Keratinocyte (primary cell): ENCODE measurements at places on chromosomes 4 and X. TPM values are rescaled to one million over a fixed set of nuclear protein-coding genes. Genes with fewer than 3 reads are reported as not detected.

DNA sequence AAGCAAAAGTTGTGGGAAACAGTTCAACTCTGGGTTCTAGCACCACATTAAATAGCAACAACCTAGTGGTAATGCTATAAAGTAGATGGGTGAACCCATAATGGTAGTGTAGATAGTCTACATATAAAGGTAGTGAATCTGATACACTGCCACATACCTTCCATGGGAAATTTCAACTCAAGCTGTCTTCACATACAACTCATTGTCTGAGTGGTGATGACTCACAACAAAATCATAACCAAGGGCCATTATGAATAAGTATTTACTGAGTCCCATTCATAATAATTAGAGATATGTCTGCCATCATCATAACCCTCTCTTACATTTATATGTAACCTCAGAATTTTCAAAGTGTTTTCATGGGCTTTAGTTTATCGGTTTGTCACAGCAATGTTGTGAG, 34.8 kb downstream of the EGF start:
- DNase-seq: peak; percentile 69
- no peaks in the 10 kb centered on the region for H3K36me3 ChIP-seq
- H3K27ac ChIP-seq: peak overlapping the region; percentile 23
- H3K27me3 ChIP-seq: no peaks in the 10 kb centered on the region

TXK gene
- 0.09 to 0.12 TPM in 2 of 3 replicates, not detected in the other for polyA plus RNA-seq

- no peaks in the 10 kb centered on the region for H3K27me3 ChIP-seq
- no peak for DNase-seq
- H3K4me3 ChIP-seq: no peak overlapping the region
These were observed 18.0 kb downstream of the SUV39H1 start for GRCh38 chrX:48714573-48714972.

DNA sequence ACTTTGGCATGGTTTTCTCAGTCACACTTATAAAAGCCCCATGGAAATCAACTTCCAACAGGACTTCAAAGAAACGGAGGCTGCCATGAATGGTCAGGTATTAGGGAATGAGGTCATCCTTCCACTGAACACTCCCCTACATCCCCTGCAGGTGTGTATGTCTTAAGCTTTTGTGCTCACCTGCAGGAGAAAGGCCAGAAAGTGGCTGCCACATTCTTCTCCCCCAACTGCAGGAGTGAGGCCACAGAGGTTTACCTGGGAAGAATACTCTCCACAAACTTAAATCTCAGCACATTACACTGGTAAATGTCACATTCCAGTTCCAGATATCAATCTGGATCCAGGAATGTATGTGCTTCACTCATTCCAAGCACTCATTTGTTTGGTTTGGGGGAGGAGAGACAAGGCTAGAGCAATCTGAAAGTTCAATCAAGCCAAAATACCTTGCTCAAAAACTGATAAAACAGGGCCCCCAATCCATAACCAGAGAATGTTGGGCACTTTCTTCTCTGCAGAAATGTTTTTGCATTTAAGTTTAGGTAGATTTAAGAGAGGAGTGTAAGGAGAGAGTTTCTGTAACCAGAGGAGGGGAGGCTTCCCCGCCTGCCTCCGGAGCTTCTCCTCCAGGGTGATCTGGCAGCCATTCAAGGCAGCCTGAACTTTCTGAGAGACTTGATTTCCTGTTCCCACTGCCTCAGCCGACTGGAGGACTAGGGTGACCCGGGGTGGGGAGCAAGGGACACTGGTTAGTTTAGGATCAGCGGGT, 15.4 kb downstream of the FAM9C start:
- H3K4me3 ChIP-seq: no peak overlapping the region
- no peaks in the 10 kb centered on the region for H3K27me3 ChIP-seq
- DNase-seq: no peak
- peaks cover 17% of the 10 kb centered on the region for H3K4me1 ChIP-seq
- H3K27ac ChIP-seq: peak overlapping the region; percentile 39

ARR3 gene
- polyA plus RNA-seq: not detected in 3 replicates

C4orf51 gene
- not detected in 3 replicates for polyA plus RNA-seq

SPINK2 gene
- polyA plus RNA-seq: 0.10 TPM in 1 of 3 replicates, not detected in the others

FGA gene
- polyA plus RNA-seq: not detected in 3 replicates

RRH gene
- 0.09 to 0.20 TPM (median 0.15 TPM) in 3 replicates for polyA plus RNA-seq

DNA sequence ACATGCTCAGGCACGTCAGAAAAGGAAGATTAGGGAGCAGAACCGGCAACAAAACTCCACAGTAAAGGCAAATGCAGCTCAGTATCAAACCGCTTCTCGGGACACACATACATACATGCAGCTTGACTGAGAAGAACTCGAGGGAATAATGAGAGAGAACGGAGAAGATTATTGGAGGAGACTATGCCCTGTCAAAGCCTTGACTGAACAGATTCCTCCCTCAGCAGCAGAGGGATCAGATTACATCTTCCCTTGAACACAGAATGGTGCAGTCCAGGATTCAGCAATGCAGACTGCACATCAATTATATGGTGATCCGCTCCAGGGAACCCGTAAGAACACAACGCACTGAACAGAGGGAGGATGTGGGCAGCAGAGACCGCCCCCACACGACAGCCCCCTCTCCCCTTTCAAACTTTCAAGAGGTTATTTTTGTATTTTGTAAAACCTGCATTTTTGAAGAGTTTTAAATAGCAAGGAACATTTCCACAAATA, 183.2 kb downstream of the FBXW7 start:
- H3K4me1 ChIP-seq: peaks cover 26% of the 10 kb centered on the region
- peak overlapping the region; percentile 71 for H3K27ac ChIP-seq
- DNase-seq: peak; percentile 49
- H3K27me3 ChIP-seq: no peaks in the 10 kb centered on the region
- peak overlapping the region; percentile 72 for H3K4me3 ChIP-seq

GRCh38 chr4:181509073-181509472, 734.1 kb upstream of the TENM3 start:
- H3K27ac ChIP-seq: no peak overlapping the region
- no peaks in the 10 kb centered on the region for H3K4me1 ChIP-seq
- no peaks in the 10 kb centered on the region for H3K36me3 ChIP-seq
- H3K4me3 ChIP-seq: no peak overlapping the region

MAGEC2 gene
- polyA plus RNA-seq: not detected in 3 replicates

ARX gene
- polyA plus RNA-seq: not detected in 3 replicates

GLOD5 gene
- not detected in 3 replicates for polyA plus RNA-seq

GRCh38 chrX:95893636-95894035, 791.0 kb upstream of the DIAPH2 start:
- no peaks in the 10 kb centered on the region for H3K27me3 ChIP-seq
- H3K4me1 ChIP-seq: no peaks in the 10 kb centered on the region
- no peak overlapping the region for H3K4me3 ChIP-seq
- DNase-seq: no peak
- no peak overlapping the region for H3K27ac ChIP-seq
- H3K36me3 ChIP-seq: no peaks in the 10 kb centered on the region

DNA sequence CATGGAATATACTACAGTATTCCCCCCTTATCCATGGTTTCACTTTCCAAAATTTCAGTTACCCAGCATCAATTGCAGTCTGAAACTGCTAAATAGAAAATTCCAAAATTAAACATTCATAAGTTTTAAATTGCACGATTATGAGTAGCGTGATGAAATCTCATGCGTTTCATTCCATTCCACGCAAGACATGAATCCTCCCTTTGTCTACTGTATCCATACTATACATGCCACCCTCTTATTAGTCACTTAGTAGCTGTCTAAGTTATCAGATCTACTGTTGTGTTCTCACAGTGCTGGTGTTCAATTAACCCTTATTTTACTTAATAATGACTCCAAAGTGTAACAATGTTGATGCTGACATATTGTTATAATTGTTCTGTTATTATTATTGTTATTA, 261.2 kb upstream of the NDST4 start:
- no peak overlapping the region for H3K4me3 ChIP-seq
- no peak for DNase-seq
- no peaks in the 10 kb centered on the region for H3K36me3 ChIP-seq
- H3K27ac ChIP-seq: no peak overlapping the region

DNA sequence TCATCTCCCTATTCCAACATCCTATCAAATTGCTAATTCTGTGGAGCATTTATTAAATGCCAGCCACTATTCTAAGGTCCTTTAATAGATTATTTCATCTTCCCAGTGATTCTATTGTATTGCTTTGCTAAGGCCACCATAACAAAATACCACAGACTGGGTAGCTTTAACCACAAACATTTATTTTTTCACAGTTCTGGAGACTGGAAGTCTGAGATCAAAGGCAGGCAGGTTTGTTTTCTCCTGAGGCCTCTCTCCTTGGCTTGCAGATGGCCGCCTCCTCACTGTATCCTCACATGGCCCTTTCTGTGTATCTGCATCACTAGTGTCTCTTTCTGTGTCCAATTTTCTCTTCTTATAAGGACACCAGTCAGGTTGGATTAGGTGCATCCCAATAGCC, 64.5 kb downstream of the CPE start:
- H3K27ac ChIP-seq: no peak overlapping the region
- no peak overlapping the region for H3K4me3 ChIP-seq
- peaks cover 8% of the 10 kb centered on the region for H3K4me1 ChIP-seq

PDK3 gene
- 5.0 to 8.0 TPM (median 6.8 TPM) in 3 replicates for polyA plus RNA-seq

GRCh38 chr4:181018913-181019312, 1224.3 kb upstream of the TENM3 start:
- H3K4me1 ChIP-seq: no peaks in the 10 kb centered on the region
- no peaks in the 10 kb centered on the region for H3K27me3 ChIP-seq
- no peak overlapping the region for H3K4me3 ChIP-seq
- H3K27ac ChIP-seq: no peak overlapping the region

GRCh38 chr4:113009461-113009860, 40.0 kb upstream of the ANK2 start:
- no peak overlapping the region for H3K27ac ChIP-seq
- no peaks in the 10 kb centered on the region for H3K36me3 ChIP-seq
- H3K27me3 ChIP-seq: no peaks in the 10 kb centered on the region
- H3K4me1 ChIP-seq: no peaks in the 10 kb centered on the region
- DNase-seq: no peak

CTSO gene
- 3.0 to 3.8 TPM (median 3.3 TPM) in 3 replicates for polyA plus RNA-seq

MAGEB1 gene
- polyA plus RNA-seq: not detected in 3 replicates

- peaks cover 13% of the 10 kb centered on the region for H3K4me1 ChIP-seq
- peak overlapping the region; percentile 38 for H3K27ac ChIP-seq
- DNase-seq: no peak
- H3K4me3 ChIP-seq: peak overlapping the region; percentile 90
These were observed 793 bp upstream of the DCUN1D4 start for GRCh38 chr4:51842167-51842553.
